Brain (organoid and tissue), 16 donors: ENCODE measurements at places on chromosomes 12 and 14.

- DNase-seq = no peak
These were observed 173.2 kb upstream of the GRIP1 start for GRCh38 chr12:66852091-66852490.

DNA sequence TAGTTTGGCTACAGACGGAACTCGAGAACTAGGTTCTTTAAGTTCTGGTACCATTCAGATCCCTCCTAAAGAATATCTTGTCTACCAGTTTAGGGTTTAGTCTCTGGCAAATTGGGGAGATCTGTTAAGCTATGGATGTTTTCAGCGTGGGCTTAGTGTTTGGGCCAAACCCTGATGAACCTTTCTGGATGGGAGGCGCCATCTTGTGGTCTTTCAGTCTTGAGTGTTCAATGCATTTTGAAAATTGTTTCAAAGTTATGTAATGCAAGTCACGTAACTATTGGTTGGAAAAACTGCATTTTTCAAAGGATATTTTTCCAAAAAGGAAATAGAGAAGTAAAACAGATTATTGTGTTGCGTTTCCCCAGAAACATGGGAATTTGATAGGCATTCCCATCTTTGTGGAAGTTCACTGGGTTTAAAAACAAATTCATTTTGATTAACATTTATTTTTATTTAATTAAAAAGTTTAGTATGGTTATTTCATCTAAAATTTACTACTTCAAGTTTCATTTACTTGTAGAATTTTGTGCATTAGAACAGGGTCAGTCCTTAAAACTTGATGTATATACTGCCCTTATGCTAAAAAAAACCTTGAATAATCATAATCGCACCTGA is 169.0 kb downstream of the PRIMA1 start:
- peak; percentile 82 for DNase-seq

DNA sequence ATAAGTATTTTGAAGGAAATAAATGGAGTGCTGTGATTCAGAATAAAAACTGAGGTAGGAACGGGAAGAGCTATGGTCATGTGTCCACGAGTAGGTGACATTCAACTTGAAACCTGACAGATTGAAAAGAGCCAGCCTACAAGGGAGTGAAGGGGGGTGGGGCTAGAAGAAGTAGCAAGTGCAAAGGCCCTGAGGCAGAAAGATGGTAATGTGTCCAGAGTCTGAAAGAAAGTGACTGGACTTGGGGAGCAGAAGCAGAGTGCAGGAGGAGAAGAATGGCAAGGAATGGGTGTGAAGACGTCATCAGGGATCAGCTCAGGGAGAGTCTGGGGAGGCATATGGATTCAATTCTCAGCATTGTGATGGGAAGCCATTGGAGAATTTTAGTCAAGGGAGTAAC is 13.7 kb downstream of the PLXNC1 start:
- DNase-seq = no peak

DNA sequence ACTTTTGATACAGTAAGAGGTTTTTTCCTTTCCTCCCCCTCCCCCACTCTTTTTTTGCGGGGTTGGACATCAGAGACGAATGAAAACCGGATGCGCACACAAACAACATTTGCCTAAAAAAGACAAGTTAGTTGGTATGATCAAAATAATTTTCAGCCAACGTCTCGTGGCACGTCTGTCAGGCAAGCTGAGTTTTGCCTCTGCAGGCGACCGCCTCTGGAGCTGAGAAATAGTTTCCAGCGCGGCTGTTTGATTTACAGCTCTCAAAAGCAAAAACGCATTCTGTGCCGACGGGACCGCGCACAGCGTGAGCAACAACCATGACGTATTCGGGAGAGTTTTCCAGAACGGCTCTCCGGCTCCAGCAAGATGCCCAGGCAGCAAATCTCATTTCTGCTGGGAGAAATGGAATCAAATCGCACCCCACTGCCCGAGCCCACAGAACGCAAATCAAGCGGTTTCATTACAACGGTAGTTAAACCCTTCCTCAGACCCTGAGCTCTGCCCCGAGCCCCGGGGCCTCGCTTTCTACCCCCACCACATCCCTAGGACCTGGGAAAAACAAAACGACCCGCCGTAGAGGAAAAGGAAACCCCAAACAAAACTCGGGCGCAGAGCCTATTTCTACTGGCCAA is 14.2 kb upstream of the CALM1 start:
- peak; percentile 91 for DNase-seq

GRCh38 chr12:48291511-48291910 is 59.2 kb downstream of the ZNF641 start:
- no peak for DNase-seq

DNA sequence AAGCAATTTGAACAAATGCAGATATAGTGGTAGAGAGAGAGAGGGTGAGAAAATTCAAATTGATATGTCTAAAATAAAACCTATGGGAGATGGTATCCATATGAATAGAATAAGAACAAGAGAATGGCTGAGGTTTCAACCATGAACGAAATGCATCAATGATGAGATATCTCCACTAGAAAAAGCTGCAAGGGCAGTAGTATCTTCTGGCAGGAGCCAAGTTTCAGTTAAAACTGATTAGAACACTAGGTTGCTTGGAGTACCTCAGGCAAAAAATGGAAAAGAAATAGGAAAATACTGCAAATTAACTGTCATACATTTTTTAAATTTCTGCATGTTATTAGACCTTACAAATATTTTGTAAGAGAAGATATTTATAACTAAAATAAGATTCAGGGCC is 151.3 kb downstream of the ANKS1B start:
- DNase-seq = no peak

GRCh38 chr14:37253905-37254304 is 56.2 kb downstream of the MIPOL1 start:
- DNase-seq = no peak

- no peak for DNase-seq
These were observed 7.7 kb downstream of the SNAPC1 start for GRCh38 chr14:61769893-61770292.

- DNase-seq = no peak
These were observed 65.8 kb upstream of the NOS1 start for GRCh38 chr12:117427211-117427610.

- DNase-seq = no peak
These were observed 164.3 kb upstream of the BCL2L14 start for GRCh38 chr12:11906286-11906935.
